Esophagus squamous epithelium (tissue), 5 donors: ENCODE measurements at places on chromosomes 2 and 18. TPM values are rescaled to one million over a fixed set of nuclear protein-coding genes. Genes with fewer than 3 reads are reported as not detected.
A peak's percentile ranks its signal among the peaks of the same experiment; 100 is the strongest.

CD8A gene
- total RNA-seq: 1.6 TPM

SERPINB3 gene
- total RNA-seq: 668 TPM

C2orf80 gene
- not detected for total RNA-seq

MAP3K19 gene
- total RNA-seq: not detected

C1QL2 gene
- not detected for total RNA-seq

IL37 gene
- not detected for total RNA-seq

MC5R gene
- total RNA-seq: 0.38 TPM

DNA sequence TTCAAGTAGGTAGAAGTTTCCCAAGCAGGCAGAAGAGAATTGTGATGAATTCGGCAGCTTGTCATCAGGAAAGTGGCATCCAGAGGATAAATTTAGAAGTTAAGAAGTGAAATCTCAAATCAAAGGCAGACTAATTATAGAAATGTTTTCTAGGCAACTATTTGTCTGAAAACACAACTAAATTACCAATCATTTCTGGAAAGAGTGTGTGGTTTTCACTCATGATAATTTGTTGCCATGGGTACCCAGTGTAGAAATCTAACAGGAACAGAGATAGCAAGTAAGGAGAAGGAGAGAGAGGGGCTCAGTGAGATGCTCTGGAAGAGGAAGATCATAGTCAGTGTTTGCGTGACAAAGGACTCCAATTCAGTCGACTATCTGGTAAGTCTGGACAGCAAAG, 208.1 kb downstream of the NCKAP5 start:
- H3K4me3 ChIP-seq: no peak overlapping the region
- no peaks in the 10 kb centered on the region for H3K4me1 ChIP-seq
- no peak overlapping the region for H3K27ac ChIP-seq
- no peaks in the 10 kb centered on the region for H3K36me3 ChIP-seq

DNA sequence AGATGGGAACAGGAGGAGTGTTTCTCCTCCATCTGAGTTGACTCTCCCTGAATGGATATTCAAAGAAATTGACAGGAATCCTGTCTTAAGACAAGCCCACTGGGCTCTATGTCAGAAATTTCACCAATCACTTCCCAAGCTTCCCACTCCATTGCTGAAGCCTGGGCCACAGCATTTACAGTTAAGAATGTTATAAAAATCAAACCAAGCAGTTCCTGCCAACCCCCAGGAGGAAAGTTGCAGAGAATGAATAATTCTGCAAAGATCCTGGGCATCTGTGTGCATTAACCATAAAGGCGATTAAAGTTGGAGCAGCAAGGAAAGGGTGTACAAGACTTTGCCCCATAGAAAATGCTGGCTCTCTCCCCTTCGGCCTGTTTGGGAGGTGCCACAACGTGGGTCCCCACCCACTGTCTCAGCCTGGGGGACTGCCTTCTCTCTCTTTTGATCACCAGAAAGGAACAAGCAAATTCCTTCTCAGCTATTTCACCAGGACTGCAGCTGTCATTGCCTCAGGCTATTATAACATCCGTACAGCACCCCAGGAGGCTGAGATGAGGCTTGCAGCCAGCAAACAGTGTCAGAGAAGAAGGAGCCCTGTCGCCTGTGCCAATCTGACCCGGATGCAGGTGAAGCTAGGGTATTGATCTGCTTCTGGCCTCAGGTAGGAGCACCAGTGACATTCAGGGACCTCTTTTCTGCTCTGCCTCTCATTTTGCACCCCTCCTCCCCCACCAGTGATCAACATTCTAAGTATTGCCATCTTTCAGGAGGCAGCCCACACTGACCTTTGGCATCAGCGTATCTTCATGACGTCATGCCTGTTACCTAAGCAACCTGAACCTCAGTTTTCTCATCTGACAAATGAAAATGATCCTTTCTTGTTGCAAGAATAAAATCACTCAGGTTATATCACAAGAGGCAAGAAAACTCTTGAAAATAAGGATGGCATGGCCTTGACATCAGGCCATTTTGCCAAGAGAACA, 219.0 kb downstream of the SH3BP4 start:
- DNase-seq: no peak
- no peak overlapping the region for H3K4me3 ChIP-seq
- H3K27ac ChIP-seq: no peak overlapping the region
- H3K36me3 ChIP-seq: no peaks in the 10 kb centered on the region
- peaks cover 5% of the 10 kb centered on the region for H3K4me1 ChIP-seq

DNA sequence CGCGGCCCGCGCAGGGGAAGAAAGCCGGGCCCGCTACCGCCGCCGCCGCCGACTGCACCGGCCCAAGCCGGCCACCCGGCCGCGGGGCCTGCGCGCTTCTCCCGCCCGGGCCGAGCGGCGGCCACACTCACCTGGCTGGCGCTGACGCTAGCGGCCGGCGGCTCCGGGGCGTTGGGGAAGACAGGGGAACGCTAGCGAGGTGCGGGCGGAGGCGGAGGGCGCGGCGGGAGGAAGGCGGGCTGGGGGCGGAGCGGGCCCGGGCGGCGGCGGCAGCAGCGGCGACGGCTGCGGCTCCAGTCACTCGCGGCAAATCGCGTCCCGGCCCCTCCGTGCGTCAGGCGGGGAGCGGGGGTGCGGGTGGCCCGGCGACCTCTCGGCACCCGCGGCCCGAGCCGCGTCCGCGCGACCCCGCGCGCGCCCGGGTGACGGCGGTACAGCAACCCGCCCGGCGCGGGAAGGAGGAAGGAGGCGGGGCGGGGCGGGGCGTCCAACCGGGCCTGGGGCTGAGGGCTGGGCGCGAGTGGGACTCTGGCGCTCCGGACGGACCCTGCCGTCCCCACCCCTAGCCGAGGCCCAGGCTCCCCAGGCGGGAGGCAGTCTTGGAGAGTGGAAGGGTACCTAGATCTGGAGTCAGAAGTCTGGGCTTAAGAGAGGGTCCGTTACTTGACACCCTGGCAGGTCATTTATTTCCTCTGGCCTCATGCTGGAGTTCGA, at the start of gene SESTD1:
Gene SESTD1, minus strand, starts transcription at position 465 of the 714 bp plus-strand sequence. CDS start 72,991 bp downstream, outside the sequence.
- peaks cover 46% of the 10 kb centered on the region for H3K4me1 ChIP-seq
- no peaks in the 10 kb centered on the region for H3K36me3 ChIP-seq
- H3K27me3 ChIP-seq: no peaks in the 10 kb centered on the region
- no peak for DNase-seq
- peak within 1 kb of the TSS; percentile 67 for H3K4me3 ChIP-seq
- peak within 1 kb of the TSS; percentile 97 for H3K27ac ChIP-seq

DNA sequence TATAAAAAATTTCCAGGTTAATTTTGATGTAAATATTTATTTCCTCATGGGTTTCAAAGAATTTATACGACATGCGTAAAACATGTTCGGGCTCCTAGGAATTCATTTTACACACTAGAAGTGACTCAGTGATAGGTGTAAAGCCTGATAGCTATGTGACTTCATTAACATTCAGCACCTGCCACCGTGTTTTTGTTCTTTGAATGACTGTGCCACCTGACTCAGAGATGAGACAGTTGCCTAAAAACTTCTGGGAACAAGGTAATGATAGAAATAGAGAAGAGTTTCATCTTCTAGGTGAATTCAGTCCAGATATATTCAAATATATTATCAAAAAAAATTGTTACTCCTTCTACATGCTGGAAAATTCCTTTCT, 10.0 kb downstream of the IL1R2 start:
- no peak overlapping the region for H3K4me3 ChIP-seq
- no peak overlapping the region for H3K27ac ChIP-seq
- peaks cover 6% of the 10 kb centered on the region for H3K4me1 ChIP-seq
- no peaks in the 10 kb centered on the region for H3K36me3 ChIP-seq
- DNase-seq: no peak

DNA sequence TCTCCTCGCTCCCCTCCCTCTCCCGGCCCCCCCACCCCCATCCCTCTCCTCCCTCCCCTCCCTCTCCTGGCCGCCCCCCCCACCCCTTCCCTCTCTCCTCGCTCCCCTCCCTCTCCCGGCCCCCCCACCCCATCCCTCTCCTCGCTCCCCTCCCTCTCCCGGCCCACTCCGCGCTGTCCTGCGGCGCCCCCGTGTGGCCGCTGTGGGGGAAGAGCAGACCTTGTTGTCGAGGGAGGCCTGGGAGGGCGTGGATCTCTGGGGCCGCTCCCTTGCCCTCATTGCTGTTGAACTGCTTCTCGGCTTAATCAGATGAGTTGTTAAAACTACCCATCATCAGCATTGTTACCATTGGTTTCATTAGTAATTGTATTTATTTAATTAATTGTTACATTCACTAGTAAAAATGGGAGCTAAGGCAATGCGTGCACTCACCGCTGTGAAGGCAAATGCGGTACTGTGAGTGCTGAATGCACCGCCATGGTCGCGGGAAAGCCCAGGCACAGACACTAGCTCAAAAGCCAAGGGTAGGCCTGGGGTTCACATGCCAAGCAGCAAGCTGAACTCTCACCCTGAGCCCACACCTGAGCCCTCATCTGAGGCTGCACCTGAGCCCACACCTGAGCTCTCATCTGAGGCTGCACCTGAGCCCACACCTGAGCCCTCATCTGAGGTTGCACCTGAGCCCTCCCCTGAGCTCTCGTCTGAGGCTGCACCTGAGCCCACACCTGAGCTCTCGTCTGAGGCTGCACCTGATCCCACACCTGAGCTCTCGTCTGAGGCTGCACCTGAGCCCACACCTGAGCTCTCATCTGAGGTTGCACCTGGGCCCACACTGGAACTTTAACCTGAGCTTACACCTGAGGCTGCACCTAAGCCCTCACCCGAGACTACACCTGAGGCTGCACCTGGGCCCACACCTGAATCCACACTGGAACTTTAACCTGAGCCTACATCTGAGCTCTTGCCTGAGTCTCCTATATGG, 8.8 kb downstream of the RTP5 start:
- no peaks in the 10 kb centered on the region for H3K27me3 ChIP-seq
- DNase-seq: no peak
- no peak overlapping the region for H3K27ac ChIP-seq
- H3K4me1 ChIP-seq: peaks cover 24% of the 10 kb centered on the region

- no peaks in the 10 kb centered on the region for H3K27me3 ChIP-seq
- no peak overlapping the region for H3K4me3 ChIP-seq
- no peak overlapping the region for H3K27ac ChIP-seq
- H3K36me3 ChIP-seq: no peaks in the 10 kb centered on the region
- no peaks in the 10 kb centered on the region for H3K4me1 ChIP-seq
- no peak for DNase-seq
Measured at GRCh38 chr2:147865560-147865959, 20.7 kb downstream of the ACVR2A start.

DNA sequence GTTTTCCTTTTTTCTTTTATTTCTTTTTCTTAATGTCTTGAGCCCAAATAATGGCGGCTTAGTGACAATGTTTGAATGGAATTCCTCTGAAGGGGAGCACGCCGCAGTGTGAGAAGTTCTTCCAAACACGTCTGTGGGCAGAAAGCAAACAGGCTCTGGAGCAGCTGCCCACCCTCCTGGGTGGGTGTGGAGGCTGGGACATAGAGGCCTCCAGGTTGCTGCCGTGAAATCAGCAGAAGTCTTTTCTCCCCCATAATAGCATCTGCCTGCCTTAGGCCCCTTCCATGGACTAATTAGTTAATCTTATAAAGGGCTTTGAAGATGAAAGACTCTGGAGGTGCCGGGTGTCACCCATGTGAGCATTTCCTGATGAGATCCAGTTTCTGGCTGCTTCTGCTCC, 213.9 kb downstream of the SH3RF3 start:
- no peak overlapping the region for H3K27ac ChIP-seq
- H3K36me3 ChIP-seq: no peaks in the 10 kb centered on the region
- peaks cover 14% of the 10 kb centered on the region for H3K4me1 ChIP-seq
- DNase-seq: no peak
- H3K4me3 ChIP-seq: no peak overlapping the region
